ENCODE measurements at places on chromosomes 6 and 20.
A peak's percentile ranks its signal among the peaks of the same experiment; 100 is the strongest.

DNA sequence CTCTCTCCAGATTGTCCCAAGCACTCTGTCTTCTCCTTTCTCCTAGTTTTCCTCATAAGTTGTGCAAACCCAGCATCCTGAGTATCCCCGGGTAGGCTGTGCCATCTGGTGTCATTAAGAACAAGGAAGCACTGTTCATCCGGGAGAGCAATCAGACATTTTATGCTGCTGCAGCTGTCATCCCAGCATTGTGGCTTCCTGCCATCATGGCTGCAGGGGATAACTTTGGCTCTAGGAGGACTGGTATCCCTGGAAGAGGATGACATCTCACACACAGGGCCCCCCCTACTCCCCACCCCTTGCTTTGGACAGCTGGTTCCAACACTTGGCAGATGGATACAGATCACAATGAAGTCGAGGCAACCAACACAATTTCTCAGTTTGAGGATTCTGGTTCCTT is 1195.1 kb upstream of the MAP3K7 start:
- no peak for DNase-seq

DNA sequence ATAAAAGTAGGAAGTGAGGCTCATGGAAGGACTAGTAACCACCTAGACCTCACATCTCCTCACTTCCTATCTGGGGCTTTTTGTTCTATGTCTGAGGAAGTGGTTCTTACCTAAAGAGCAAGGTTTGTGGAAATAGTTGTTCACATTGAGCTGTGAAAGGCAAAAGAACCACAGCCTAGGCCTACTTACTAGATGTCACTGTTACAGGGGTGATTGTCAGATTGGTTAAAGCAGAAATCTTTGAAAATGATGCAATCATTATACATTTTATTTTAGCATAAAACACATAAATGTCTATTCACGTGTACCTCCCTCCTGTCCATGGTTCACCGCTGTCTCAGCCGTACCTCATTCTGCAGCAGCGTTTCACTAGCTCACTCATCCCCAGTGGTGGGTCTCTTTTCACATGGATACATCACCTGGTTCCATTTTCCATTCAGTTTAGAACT is 268.8 kb downstream of the TMEM242 start:
- DNase-seq, result peak; percentile 50

DNA sequence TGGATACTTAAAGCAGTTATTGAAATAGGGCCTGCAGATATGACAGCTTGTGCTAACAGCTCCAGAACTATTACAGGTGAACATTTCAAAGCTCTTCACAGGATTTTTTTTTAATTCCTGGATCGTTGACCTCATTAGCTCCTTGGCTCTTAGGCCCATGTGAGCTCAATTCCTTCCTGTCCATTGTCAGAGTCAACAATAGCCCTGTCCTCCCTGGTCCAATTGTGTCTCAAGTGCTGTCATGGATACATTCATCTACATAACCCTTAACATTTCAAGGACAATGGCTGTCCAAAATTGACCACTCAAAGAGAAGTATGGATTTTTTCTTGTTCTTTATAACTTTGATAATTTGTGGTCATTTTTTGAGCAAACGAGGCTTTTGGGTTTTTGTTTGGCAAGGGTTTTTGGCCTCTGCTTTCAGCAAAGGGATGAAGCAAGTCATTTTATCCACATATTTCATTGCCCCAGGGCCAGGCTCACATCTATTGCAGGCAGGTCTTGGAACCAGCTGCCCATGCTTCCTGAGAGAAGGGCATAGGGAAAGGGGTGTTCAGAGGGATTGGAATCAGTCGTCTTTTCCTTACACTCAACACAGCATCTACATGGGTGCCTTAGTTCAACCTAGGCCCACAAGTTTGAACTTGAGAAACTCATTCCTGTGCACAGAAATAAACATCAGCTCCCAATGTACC is 282.1 kb downstream of the TPBG start:
- DNase-seq, result no peak

- DNase-seq, result peak; percentile 50
Observed at GRCh38 chr6:105869835-105870440, 216.2 kb upstream of the PRDM1 start.

GRCh38 chr6:49326347-49326746 is 136.7 kb downstream of the MMUT start:
- no peak for DNase-seq

GRCh38 chr6:36837686-36838085 is 1.6 kb downstream of the CPNE5 start:
- no peak for DNase-seq

DNA sequence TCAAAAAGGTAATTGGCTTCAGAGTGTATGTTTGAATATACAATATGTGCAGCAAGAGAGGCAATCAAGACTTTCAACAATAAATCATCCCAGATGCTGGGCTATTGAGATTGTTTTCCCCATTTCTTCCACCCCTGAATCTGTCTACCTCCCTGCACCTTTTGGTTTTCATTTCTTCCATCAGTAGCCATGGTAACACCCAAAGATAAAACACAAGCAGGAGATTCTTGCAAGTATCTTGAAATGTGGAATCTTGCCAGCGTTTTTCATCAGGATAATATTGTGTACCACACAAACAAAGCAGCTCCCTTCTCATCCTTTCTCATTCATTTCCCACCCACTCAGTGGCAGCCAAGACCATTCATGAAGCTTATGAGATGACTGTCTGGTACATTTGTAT is 73.0 kb upstream of the NRSN1 start:
- no peak for DNase-seq

DNA sequence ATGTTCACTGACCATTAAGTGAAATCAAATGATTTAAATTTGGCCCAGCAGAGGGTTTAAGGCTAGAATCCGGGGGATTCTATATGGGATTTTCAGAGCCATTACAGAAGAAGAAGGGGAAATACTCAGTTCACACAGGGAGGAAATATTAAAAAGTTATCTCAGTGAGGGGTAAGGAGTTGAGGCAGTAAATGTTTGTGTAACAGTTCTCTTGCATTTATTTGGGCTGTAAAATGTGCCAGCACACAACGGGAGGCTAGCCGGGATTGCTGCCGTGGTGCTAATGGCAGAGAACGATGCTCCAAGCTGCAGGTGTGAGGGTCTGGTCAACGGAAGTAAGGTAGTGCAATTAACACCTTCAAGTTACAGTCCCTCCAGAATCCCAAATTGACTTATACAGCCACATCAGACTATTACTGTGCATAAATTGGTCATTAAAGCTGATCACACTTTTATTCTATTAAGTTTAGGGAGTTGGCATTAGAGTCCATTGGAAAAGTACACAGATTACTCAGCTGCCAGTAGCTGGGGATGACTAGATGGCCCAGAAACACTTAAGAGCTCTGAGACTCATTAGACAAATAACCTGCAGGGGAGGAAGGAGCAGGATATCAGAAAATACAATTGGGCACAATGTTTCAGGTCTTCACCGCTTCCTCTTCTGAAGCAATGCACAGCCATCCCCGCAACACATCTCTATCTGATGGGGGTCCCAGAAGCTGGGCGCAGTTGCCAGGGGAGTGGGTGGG is 31.3 kb downstream of the PPP1R3G start:
- DNase-seq, result no peak

GRCh38 chr6:28747631-28748157 is 176.1 kb downstream of the TRIM27 start:
- DNase-seq, result peak; percentile 96

DNA sequence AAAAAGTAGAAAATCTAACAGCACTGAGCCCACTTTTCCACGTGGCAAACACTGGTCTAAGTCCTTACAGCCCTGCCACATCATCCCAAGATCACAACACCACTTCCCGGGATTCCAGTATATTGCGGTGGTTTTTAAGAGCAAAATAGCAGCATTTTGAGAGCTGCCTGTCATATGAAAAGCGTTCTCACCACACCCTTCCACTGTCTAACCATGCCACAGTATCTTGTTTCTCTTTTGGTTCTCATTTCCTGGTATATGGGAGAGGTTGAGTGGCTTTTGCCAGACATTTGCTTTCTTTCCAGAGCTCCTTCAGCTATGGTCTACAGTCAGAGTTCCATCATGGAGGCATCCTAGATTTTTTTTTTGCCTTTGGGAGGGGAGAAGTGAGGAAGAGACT is 243.0 kb downstream of the TSHZ2 start:
- no peak for DNase-seq

DNA sequence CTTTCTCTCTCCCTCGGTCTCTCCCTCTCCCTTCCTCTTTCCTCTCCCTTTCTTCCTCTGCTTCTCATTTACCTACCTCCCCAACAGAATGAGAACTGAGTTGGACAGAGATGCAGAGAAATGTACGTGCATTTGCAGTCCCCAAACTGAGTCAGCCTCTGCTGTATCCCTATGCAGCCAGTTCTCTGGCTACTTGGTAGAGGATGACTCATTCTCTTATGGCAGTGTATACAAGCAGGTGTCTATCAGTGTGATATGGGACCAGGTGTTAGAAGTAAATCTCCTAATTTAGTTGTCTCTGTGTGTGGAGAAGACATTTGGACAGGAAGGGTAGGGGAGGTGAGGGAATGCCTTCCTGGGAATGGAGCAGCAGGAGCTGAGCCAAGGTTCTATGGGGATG is 470.8 kb downstream of the CD109 start:
- DNase-seq, result no peak

DNA sequence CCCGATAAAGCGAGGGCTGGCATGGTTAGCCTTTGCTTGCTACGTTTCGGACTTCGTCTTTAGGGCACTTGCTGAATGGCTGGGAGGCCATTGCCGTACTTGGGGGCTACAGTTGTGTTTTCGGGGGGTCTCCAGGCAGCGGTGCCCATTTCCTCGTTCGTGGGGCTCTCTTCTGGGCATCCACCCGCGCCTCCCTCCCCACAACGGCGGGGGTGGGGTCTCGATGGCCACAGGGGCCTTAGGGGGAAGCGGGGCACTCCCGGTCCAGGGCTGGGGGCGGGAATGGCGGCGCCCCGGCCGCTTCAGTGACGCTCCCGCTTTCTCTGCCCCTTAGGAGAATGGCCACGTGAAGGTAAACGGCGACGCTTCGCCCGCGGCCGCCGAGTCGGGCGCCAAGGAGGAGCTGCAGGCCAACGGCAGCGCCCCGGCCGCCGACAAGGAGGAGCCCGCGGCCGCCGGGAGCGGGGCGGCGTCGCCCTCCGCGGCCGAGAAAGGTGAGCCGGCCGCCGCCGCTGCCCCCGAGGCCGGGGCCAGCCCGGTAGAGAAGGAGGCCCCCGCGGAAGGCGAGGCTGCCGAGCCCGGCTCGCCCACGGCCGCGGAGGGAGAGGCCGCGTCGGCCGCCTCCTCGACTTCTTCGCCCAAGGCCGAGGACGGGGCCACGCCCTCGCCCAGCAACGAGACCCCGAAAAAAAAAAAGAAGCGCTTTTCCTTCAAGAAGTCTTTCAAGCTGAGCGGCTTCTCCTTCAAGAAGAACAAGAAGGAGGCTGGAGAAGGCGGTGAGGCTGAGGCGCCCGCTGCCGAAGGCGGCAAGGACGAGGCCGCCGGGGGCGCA is 2.4 kb downstream of the MARCKS start:
- DNase-seq, result no peak

GRCh38 chr6:155493026-155493693 is 37.5 kb upstream of the NOX3 start:
- DNase-seq, result no peak

DNA sequence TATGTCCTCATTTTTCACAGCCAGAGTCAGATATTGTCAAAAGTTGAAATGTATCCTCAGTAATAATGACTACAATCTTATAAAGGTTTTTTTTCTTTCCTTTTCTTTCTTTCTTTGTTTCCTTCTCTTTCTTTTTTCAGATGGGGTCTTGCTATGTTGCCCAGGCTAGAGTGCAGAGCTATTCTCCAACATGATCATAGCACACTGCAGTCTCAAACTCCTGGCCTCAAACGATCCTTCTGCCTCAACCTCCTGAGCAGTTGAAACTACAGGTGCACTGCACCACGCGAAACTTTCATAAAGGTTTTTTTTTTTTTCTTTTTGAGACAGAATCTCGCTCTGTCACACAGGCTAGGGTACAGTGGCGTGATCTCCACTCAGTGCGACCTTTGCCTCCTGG is 31.1 kb upstream of the FOXA2 start:
- no peak for DNase-seq

DNA sequence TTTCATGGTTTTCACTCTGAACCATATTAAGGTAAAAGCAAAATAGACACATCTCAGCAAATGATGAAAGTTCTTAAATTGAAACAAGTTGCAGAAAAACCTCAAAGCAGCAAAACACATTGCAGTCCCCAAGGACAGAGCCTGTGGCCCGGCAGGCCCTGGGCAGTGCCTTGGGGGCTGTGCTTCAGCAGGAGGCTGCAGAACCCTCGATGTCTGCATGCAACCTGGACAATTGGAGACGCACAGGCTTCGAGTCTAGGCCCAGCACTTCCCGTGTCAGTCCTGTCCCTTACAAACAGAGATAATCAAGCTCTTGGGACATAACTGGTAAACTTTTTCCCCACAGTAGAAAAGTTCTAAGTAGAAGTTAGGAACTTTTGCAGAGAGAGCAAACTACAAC is 9.2 kb downstream of the PYGB start:
- no peak for DNase-seq

DNA sequence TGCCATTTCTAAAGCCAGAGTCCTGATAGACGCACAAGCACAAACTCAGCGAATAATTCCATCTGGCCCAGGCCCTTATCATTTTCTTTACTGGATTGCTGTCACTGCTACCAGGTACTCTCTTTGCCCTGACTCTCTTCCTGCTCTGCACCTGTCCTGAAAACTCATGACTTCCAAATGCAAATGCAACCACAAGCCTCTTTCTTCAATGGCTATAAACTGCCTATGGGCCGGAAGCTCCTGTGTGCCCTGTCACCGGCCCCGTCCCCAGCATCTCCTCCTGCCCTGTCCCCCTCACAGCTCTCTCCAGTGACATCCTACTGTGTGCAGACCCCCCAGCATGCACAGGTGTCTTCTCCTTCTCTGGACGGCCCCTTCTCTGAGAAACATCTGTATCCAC is 302.6 kb downstream of the GMDS start:
- no peak for DNase-seq

GRCh38 chr6:44047179-44047546 is 80.1 kb downstream of the MRPL14 start:
- no peak for DNase-seq

DNA sequence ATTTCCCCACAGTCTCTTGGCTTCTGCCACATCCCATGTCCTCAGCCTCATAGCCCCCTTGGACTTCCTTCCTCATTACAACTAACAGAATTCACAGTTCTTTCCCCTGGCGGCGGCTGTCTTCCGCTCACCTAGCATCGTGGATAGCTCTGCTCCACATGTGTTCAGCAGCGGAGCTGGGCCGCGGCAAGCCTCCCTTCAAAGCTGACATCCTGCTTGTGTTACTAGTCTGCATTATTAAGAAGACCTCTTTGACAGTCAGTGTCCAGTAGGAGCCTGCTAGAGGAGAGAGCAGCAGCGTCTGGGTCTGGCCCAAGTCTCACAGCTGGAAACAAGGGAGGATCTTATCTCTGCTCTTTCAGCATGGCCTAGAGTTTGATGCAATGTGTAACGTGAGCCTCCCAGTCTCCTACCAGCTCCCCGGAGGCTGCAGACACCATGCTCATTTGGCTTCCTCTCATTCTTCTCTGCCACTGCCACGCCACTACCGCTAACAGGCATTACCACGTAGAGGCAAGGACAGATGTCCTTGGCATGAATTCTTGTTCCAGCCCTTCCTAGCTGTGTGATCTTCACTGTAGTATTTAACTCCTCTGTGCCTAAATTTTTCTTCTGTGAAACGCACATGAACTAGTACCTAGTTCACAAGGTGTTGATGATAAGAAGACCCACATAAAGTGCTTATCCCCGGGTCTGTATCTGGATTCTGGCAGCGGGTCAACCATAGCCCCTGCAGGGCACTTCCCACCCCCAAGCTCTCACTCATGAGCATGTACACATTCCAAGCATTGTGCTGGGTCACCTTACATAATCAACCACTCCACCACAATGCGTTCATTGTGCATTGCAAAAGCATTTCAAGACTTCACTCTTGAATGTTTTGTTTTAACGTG is 107.1 kb upstream of the BACH2 start:
- peak; percentile 94 for DNase-seq

All from NB4 (cell line).